GM23248 (cell line): ENCODE measurements at places on chromosomes 12 and 14.

DNA sequence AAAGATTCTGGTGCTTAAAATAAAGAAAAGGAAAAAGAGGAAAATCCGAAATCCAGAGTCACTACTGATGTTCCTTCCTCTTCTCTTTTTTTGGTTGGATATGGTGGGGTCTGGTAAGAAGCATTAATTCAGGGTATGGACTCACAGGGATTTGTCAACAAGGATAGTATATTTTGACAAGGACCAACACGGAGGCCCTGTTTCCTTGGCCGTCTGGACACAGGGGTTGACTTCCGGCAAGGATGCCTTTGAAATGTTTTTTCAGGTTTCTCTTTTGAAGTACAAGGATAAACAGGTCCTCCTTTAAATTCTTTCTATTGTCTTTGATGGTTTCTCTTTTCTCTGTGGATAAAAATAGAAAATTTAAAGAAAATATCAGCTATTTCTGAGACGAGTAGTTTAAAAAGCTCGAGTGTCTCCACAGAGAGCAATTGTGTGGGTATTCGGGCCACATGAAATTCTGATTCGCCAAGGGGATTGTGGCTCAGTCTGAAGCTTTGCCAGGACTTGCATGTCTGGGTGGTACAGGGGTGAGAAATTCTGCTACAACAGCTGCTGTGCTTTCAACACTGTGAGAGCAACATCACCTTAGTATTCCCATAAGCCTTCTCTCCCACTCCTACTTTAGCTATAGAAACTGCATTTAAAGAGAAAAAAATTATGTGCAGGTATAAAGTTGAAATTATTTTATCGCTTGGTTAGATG is 88.5 kb upstream of the CSRP2 start:
- no peak overlapping the region for H3K4me3 ChIP-seq
- H3K27me3 ChIP-seq = no peaks in the 10 kb centered on the region
- no peaks in the 10 kb centered on the region for H3K4me1 ChIP-seq
- no peaks in the 10 kb centered on the region for H3K36me3 ChIP-seq

GRCh38 chr12:21697904-21698630 is 40.4 kb upstream of the LDHB start:
- DNase-seq = peak; percentile 48
- no peak overlapping the region for H3K27ac ChIP-seq
- no peaks in the 10 kb centered on the region for H3K36me3 ChIP-seq
- H3K4me3 ChIP-seq = peak overlapping the region; percentile 54

- no peak overlapping the region for H3K27ac ChIP-seq
- peaks cover 62% of the 10 kb centered on the region for H3K36me3 ChIP-seq
- H3K4me1 ChIP-seq = peaks cover 10% of the 10 kb centered on the region; the same call in 1 of the 2 replicates
- H3K27me3 ChIP-seq = no peaks in the 10 kb centered on the region
- no peak for DNase-seq
These were observed 48.6 kb downstream of the SH2B3 start for GRCh38 chr12:111454311-111454710.

DNA sequence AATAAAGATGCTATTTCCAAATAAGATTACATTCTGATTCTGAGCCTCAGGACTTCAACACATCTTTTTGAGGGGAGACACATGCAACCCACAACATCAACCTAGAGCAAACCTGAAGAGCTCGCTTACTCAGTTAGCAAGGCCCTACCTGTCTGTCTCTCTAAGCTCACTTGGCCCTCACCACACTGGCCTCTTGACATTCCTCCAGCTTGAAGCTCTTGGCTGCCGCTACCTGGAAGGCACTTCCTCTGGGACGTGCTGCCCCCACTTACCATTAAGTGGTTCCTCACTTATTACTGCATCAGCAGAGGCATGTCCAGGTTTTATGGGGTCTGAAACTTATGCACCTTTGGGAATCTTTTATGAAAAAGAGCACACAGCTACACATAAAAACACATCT is 354.8 kb downstream of the GALC start:
- H3K36me3 ChIP-seq = no peaks in the 10 kb centered on the region
- H3K27me3 ChIP-seq = no peaks in the 10 kb centered on the region
